KBM-7 (cell line): ENCODE measurements at places on chromosomes 1 and 21.

GRCh38 chr1:115325874-115326273, 12.2 kb downstream of the NGF start:
- no peak for DNase-seq

GRCh38 chr21:21897275-21897883, 899.2 kb downstream of the NCAM2 start:
- no peak for DNase-seq

- DNase-seq = no peak
Measured at GRCh38 chr1:210223226-210223904, 9.2 kb upstream of the SERTAD4 start.

DNA sequence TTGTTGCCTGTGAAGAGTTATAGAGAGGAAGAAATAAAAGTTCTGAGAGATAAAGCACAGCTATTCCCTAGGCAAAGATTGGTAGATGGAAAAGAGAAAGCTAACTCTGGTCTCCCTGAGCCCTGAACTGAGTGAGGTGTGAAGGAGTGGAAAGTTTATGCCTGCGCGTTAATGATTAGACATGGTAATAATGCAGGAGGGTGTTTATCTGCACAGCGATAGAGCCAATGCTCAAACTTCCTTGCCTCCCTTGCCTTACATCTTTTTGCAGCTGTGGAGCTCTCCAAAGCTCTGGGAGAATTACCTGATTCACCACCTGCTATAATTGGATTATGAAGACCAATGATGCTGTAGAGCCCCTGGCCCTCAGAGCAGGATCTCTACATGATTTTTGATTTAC, 32.8 kb upstream of the CHRM3 start:
- DNase-seq = no peak

- DNase-seq = no peak
Measured at GRCh38 chr1:14697353-14697752, 98.9 kb downstream of the KAZN start.

- no peak for DNase-seq
Measured at GRCh38 chr1:67053535-67053784, 488 bp downstream of the SLC35D1 start.

DNA sequence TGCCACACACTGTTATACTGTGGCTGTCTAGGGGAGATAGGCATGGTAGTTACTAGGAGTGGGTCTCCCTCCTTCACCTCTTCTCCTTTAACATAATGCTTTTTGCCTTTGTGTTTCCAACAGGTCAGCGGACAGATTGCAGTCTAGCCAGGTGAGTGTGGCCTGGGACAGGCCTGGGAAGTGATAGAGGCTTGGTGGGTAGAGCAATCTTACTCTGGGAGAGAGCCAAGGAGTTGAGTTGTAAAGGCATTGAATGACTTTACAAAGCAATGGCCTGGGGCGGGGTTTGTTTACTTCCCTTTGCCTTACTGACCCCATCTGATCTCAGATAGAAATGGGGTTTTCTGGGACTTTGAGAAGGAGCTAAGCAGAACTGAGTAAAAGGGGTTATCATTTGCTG, 51.0 kb upstream of the IKBKE start:
- no peak for DNase-seq

DNA sequence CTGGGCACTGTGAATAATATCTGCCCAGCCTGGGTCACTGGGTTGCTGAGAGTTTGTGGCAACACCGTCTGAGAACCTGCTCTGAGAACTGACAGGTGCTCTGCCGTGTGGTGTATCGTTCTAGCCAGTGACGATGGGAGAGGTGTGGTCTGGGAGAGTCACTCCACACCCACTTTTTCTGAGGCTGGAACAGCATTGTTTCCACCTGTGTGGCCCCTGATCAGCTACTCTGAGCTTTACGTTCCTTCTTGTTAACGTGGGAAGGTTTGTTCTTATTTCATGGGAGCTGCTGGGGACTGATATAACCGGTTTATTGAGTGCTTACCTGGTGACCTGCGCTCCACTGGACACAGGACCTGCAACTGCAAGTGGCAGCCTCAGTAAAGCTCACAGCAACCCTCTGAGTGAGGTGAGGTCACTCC, 34.8 kb upstream of the TENT5C start:
- DNase-seq = no peak

DNA sequence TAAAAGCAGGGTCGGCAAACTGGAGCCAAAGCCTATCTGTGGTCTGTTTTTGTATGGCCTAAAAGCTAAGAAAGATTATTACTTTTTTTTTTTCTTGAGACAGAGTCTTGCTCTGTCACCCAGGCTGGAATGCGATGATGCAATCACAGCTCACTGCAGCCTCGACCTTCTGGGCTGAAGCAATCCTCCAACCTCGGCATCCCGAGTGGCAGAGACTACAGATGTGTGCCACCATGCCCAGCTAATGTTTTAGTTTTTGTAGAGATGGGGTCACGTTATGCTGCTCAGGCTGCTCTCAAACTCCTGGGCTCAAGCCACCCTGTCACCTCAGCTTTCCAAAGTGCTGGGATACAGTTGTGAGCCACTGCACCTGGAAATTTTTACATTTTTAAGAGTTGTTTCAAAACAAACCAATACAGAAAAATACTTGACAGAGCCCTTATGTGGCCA, 6.5 kb upstream of the GLRX2 start:
- peak; percentile 40 for DNase-seq

DNA sequence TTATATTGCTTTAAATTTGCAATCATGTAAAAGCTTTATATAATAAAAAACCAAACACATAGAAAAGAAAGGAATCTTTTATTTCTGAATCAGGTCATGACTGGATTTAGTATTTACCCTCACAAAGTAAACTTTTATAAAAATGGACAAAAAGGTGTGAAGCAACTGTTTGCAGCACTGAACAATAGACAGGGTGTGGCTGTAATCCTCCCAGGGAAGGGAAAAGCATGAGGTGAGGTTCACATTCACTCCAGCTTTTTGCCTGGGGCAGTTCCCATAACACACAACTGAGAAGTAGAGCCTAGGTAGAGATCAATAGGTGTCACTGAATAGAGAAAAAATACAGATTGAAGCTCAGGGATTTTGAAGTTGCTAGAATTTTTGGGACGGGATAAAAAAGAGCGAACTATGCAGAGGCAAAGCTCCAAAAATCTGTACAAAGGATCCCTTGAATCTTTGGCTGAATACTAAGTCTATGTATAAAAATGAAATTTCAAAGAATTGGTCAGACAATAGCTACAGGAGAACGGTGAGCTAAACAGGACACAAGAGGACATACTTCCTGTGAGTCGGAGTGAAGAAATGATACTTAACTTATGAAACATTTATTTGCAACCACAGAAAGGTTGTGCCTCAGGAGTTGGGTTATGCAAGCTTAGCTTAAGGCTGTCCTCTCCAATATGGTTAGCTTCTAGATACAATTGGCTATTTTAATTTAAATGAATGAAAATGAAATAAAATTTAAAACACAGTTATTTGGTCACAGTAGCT, 162.0 kb upstream of the ZP4 start:
- DNase-seq = no peak

- no peak for DNase-seq
Measured at GRCh38 chr1:202104073-202104472, 18.6 kb upstream of the GPR37L1 start.

DNA sequence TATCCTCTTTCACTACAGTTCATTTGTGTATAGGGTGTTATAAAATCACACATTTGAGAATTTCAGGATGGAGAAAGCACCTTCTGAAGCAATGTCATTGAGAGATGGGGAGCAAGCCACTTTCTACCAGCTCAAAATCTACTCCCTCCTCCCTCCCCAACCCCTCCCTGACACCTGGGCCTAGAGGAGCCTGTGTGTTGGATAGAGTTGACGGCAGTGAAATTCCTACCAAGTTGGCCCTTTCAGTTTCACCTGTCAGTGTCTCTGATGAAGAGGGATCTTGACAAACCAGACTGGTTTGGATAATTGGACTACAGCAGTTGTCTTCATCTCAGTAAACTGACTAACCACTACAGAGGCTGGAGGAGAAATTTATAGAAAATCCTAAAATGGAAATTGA, 125.0 kb upstream of the HOOK1 start:
- no peak for DNase-seq

GRCh38 chr1:17081439-17081838, 27.6 kb upstream of the SDHB start:
- no peak for DNase-seq

DNA sequence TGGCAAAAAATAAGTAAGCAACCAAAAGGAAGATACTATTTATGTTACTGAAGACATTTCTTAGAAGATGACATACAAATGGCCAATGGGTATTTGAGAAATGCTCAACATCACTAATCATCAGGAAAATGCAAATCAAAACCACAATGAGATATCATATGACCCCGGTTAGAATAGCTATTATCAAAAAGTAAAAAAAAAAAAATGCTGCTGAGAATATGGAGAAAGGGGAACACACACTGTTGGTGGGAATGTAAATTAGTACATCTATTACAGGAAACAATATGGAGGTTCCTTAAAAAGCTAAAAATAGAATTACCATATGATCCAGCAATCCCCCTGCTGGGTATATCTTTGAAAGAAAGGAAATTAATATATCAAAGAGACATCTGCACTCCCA, 34.3 kb upstream of the CREG1 start:
- peak; percentile 18 for DNase-seq

DNA sequence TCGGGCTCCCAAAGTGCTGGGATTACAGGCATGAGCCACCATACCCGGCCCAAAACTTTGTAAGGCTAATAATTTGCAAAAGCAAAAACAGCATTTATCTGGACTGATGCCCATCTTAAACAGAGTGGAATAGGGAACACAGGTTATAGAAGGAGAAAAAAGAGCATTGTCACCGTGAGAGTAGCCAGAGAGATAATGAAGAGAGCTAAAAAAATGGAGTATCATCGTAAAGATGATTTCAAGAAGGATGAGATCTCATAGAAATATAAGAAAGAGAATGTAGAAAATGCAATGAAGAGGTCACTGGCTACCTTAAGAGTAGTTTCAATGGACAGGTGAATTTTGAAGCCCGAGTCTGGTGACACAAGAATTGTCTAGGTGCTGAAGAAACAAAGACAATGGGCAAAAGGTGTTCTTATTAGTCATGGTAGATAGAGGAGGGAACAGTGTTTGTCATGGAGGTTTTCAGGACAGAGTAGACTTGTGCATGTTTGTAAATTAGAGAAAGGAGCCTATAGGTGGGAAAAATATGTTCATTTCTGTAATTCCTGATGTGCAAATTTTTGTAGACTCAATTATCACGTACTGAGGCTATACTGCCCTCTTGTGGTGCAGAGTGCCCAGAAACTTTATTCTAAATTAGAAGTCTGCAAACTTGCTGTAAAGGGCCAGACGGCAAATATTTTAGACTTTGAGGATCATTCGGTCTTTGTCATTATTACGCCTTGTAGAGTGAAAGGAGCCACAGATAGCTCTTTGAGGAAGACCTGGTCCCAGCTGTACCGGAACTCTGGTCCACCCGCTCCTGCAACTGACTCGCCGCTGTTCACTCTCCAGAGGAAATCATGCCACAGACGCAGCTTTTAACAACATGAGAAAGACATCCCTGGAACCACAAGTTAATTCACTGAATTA, 8.1 kb upstream of the TMEM183A start:
- peak; percentile 86 for DNase-seq

GRCh38 chr1:154813300-154813816, 56.7 kb downstream of the KCNN3 start:
- DNase-seq = no peak

GRCh38 chr1:12572522-12572921, 45.5 kb downstream of the DHRS3 start:
- DNase-seq = no peak

DNA sequence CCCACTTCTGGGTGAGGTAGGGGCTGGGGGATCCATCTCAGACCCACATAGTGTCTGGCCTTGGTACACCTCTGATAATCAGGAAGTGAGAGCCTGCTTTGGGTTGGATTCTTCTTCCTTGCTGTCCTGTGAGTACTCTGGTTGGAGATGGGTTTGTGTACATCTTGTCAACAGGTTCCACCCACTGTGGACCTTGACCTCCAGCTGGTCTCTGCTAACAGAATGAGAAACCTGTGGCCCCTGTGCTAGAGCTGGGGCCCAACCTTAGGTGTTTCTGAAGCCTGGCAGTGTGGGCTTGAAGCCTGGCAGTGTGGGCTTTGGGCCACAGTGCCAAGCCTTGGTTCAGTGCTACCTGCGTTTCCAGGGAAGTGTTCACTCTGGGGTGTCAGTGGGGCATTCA, 2.6 kb downstream of the ZBTB48 start:
- DNase-seq = no peak

DNA sequence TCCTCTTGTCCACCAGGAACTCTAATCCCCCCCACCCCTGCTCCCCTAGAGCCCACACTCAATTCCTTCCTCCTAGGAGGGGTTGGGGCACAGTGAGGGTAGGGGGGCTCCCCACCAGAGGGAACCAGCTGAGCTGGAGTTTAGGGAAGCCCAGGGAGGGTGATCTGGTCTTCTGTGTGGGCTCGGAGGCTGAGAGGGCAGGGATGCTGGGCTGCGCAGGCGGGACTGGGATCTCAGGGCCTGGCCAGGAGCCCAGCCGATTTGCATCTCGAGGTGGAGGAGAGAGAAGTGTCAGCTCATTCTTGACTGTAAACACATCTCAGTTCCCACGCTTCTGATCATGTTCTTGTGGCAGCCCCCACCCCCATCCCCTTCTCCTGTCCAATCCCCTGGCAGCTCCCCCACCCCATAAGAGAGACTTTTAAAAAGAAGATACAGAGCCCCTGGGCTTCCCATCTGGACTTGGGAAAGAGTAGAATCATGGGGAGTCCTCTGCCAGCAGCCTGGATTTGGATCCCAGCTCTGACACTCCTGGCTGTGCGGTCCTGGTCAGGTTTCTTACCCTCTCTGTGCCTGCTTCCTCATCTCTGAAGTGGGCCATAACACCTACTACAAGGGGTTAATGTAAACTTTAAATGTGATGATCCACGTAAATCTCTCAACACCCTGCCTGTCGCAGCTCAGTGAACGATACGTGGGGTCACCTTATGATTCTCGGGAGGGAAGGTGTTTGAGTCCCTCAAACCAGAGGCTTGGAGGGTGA, 6.6 kb downstream of the PEAR1 start:
- DNase-seq = no peak
